ENCODE measurements at places on chromosomes 5 and 9.
A peak's percentile ranks its signal among the peaks of the same experiment; 100 is the strongest.

- no peaks in the 10 kb centered on the region for H3K4me1 ChIP-seq
- H3K27ac ChIP-seq = no peak overlapping the region
- H3K4me3 ChIP-seq = no peak overlapping the region
- H3K27me3 ChIP-seq = no peaks in the 10 kb centered on the region
- H3K36me3 ChIP-seq = no peaks in the 10 kb centered on the region
- no peak for DNase-seq
These were observed 8.4 kb downstream of the PLPP7 start for GRCh38 chr9:131297903-131298302.

DNA sequence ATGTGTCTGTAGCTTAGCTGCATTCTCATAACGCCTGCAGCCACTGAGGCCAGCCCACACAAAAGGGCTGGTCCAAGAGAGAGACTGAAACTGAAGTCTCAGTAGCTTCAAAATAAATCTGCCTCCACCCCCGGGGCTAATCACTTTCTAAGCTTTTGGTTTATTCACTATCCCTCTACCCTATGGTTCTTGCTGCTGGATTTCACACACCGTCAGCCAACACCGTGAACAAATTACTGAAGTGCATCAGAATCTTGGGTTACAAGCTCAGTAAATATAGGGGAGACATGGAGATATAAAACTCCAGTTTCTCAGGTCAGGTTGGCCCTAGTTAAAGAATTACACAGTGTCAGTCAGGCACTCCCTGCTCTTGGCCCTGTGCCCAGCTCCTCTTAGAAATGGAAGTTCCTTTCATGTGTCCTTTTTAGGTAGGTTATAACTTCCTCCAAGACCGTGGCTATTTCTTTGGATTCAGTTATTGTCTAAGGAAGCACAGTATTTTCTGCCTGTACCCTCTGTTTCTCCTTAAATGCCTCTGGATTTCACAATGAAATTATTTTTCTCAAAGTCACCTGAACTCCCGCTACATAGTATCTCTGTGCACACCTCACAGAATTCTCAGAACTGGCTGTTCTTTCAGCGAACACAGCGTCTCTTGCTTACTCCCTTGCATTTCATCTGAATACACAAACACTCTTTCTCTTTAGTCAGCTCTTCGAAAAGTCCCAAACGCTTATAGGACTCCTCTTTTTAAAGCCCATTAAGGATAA lies 112.5 kb downstream of the FAM174A start:
- H3K27me3 ChIP-seq = no peaks in the 10 kb centered on the region
- no peak overlapping the region for H3K4me3 ChIP-seq
- no peak overlapping the region for H3K27ac ChIP-seq
- peak; percentile 48 for DNase-seq
- H3K36me3 ChIP-seq = no peaks in the 10 kb centered on the region
- no peaks in the 10 kb centered on the region for H3K4me1 ChIP-seq

- DNase-seq = no peak
- no peak overlapping the region for H3K4me3 ChIP-seq
- H3K27ac ChIP-seq = no peak overlapping the region
- H3K27me3 ChIP-seq = no peaks in the 10 kb centered on the region
These were observed 240.1 kb downstream of the DNAH5 start for GRCh38 chr5:13704396-13704795.

DNA sequence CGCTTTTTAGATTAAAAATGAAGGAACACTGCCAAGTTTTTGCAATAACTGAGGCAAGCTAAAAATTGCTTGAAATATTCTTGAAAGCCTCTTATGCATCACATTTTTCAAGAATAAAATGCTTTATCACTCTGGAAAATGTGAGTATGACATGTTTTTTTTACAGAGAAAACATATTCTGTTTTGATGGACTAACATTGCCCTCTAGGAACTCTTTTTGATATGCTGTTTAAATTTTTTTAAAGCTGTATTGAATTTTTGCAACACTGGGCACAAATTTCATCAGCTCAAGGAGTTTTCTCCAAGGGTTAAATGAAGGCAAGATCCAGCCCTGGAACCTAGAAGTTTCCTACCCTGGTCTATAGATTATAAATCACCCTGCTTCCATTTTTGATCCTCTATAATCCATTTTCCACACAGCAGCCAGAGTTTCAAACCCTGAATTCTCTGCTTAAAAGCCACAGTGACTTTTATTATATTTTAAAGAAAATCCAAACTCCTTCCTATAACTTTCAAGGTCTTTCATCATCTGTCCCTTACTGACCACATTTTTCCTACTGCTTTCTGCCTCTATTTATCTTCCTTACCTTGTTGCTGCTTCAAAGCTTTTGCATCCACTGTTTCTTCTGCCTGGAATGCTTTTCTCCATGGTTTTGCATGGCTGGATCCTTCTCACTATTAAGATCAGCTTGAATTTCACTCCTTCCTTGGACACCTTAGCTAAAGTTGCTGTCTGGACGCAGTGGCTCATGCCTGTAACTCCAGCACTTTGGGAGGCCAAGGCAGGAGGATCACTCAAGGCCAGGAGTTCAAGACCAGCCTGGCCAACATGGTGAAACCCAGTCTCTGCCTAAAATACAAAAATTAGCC lies 60.9 kb downstream of the IL31RA start:
- no peaks in the 10 kb centered on the region for H3K36me3 ChIP-seq
- H3K27ac ChIP-seq = no peak overlapping the region
- no peaks in the 10 kb centered on the region for H3K4me1 ChIP-seq
- no peaks in the 10 kb centered on the region for H3K27me3 ChIP-seq

DNA sequence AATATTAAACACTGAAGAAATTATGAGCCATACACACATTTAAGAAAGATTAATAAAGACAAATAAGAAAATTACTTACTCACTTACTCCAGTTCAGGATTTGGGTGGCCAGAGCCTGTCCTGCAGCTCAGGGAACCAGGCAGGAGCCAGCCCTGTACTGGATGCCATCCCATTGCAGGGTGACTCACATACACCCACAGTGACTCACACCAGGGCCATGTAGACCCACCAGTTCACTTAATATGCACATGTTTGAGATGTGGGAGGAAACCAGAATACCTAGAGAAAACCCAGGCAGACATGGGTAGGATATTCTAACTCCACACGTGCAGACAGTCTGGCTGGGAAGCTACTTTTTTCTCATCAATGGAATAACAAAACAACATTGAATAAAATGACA lies 49.6 kb upstream of the ADRB2 start:
- no peaks in the 10 kb centered on the region for H3K36me3 ChIP-seq
- no peaks in the 10 kb centered on the region for H3K27me3 ChIP-seq

GRCh38 chr5:123450114-123450513 lies 26.9 kb upstream of the CEP120 start:
- H3K4me3 ChIP-seq = no peak overlapping the region
- H3K4me1 ChIP-seq = no peaks in the 10 kb centered on the region
- H3K36me3 ChIP-seq = no peaks in the 10 kb centered on the region
- no peaks in the 10 kb centered on the region for H3K27me3 ChIP-seq
- H3K27ac ChIP-seq = no peak overlapping the region

DNA sequence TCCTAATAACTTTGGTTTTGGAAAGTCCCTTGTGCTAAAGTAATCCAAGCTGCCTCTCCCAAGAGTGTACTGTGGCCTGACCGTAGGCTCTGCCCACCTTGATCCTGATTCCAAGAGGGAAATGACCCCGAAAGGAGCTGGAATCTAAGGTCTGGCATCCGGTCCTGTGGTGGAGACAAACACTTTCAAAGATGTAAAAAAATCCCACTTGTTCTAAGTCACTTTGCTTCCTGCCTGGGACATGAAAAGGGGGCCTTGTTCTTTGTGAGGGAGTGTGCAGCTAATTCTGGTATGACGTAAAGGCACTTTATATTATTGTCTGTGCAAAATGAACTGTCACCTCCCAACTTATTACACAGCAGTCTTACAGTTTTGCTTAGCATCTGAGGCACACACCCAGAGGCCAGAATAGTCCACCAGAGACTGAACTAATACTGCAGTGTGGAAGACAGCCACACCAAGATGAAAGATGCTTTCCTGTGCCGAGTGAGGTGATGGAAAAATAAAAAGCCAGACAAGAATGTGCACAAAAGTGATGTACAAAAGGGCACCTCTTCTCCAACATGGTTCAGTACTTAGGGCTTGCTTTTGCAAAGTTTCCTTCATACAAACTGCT lies 128.7 kb downstream of the SLC12A2 start:
- no peak overlapping the region for H3K4me3 ChIP-seq
- no peak overlapping the region for H3K27ac ChIP-seq
- no peaks in the 10 kb centered on the region for H3K36me3 ChIP-seq
- H3K4me1 ChIP-seq = no peaks in the 10 kb centered on the region

- H3K27me3 ChIP-seq = no peaks in the 10 kb centered on the region
- no peak for DNase-seq
- H3K36me3 ChIP-seq = no peaks in the 10 kb centered on the region
- H3K27ac ChIP-seq = no peak overlapping the region
These were observed 513.7 kb downstream of the EBF1 start for GRCh38 chr5:158586054-158586453.

GRCh38 chr5:154756868-154757813 lies 2.0 kb downstream of the LARP1 start:
- DNase-seq = no peak
- no peaks in the 10 kb centered on the region for H3K36me3 ChIP-seq
- peak overlapping the region; percentile 94 for H3K27ac ChIP-seq
- H3K4me3 ChIP-seq = peak overlapping the region; percentile 98

DNA sequence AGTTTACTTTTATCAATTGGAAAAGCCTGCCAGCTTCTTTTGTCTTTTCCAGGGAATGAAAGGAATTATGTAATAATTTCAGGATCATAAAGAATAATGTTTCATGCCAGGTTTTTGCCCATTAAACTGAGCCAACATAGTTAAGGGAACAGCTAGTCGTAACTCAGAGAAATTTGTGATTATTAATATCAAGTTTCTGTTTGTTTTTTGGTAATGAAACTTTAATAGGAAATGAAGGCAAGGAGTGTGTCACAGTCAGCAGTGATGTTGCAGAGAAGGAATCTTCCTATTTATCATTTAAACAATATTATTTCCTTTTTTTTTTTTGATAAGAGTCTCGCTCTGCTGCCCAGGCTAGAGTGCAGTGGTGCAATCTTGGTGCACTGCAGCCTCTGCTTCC lies 10.7 kb downstream of the NFIL3 start:
- no peaks in the 10 kb centered on the region for H3K4me1 ChIP-seq
- H3K27me3 ChIP-seq = no peaks in the 10 kb centered on the region
- H3K27ac ChIP-seq = no peak overlapping the region
- DNase-seq = no peak

- no peaks in the 10 kb centered on the region for H3K27me3 ChIP-seq
- no peak for DNase-seq
- no peaks in the 10 kb centered on the region for H3K4me1 ChIP-seq
- H3K4me3 ChIP-seq = no peak overlapping the region
- no peaks in the 10 kb centered on the region for H3K36me3 ChIP-seq
- H3K27ac ChIP-seq = no peak overlapping the region
These were observed 52.5 kb upstream of the SEMA4D start for GRCh38 chr9:89550346-89550927.

DNA sequence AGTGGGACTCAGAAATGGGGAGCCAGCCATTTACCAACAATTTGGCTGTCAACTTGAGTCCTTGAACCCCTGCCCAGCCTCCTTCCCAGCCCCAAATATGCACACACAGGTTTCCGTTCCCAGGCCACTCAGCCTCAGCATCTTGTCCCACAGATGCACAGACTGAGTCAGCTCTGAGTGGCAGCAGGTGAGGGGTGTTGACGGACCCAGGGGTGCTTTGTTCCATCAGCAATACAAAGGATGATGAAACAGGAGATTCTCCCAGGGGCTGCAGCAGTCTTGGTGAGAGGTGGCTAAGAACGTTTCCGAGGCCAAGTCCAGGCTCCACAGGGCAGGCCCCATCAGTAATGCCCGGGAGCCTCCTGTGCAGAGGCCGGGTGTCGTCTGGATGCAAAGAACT lies 4.9 kb upstream of the OLFM1 start:
- H3K27me3 ChIP-seq = peaks cover 15% of the 10 kb centered on the region
- no peak for DNase-seq
- H3K36me3 ChIP-seq = no peaks in the 10 kb centered on the region
- H3K27ac ChIP-seq = no peak overlapping the region

- no peak overlapping the region for H3K27ac ChIP-seq
- no peak for DNase-seq
- no peaks in the 10 kb centered on the region for H3K36me3 ChIP-seq
- H3K4me3 ChIP-seq = no peak overlapping the region
- H3K4me1 ChIP-seq = no peaks in the 10 kb centered on the region
- H3K27me3 ChIP-seq = no peaks in the 10 kb centered on the region
These were observed 218.3 kb upstream of the GLRA1 start for GRCh38 chr5:152142840-152143469.

GRCh38 chr5:82105457-82105856 lies 133.6 kb downstream of the ATG10 start:
- H3K36me3 ChIP-seq = no peaks in the 10 kb centered on the region
- no peak for DNase-seq
- H3K27me3 ChIP-seq = no peaks in the 10 kb centered on the region
- no peaks in the 10 kb centered on the region for H3K4me1 ChIP-seq

DNA sequence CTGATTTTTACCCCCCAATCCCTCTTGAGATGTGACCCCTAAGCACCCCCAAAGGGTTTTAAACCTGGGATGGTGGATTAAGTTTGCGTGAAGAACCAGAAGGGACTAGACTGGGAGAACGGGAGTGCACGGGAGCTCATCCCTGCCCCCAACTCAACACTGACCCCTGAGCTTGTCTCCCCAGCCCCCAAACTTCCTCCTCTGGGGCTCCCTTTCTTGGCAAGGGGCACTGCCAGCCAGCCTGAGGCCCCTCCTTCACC lies 5.0 kb upstream of the SET start:
- H3K27me3 ChIP-seq = no peaks in the 10 kb centered on the region
- no peak for DNase-seq
- peak overlapping the region; percentile 93 for H3K27ac ChIP-seq
- H3K36me3 ChIP-seq = no peaks in the 10 kb centered on the region
- peak overlapping the region; percentile 77 for H3K4me3 ChIP-seq
- H3K4me1 ChIP-seq = no peaks in the 10 kb centered on the region

- no peaks in the 10 kb centered on the region for H3K27me3 ChIP-seq
- no peaks in the 10 kb centered on the region for H3K36me3 ChIP-seq
- no peak overlapping the region for H3K4me3 ChIP-seq
- no peak for DNase-seq
- no peaks in the 10 kb centered on the region for H3K4me1 ChIP-seq
These were observed 32.1 kb downstream of the ADRB2 start for GRCh38 chr5:148858547-148858946.

DNA sequence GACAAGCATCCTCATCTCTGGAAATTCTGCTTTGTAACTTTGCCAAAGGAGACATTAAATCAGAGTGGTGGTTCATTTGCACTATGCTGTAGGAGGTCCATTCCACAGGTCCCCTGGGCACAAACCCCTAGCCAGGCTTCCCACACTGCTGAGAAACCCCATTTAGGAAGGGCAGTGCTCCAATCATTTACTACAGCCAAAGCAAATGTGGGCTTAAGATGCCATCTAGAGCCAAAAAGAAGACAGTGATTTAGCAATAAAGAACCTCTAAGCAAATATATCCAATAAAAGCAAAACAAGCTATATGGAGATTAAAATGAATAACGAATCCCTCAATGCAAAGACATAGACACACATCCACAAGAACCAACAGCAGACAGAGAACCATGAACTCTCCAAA lies 129.0 kb upstream of the ALDH1B1 start:
- no peak for DNase-seq
- no peaks in the 10 kb centered on the region for H3K4me1 ChIP-seq
- no peak overlapping the region for H3K4me3 ChIP-seq
- H3K27ac ChIP-seq = no peak overlapping the region
- H3K27me3 ChIP-seq = no peaks in the 10 kb centered on the region

Data from breast epithelium (tissue), 4 donors.